ENCODE measurements at places on chromosomes 11 and 22.

DNA sequence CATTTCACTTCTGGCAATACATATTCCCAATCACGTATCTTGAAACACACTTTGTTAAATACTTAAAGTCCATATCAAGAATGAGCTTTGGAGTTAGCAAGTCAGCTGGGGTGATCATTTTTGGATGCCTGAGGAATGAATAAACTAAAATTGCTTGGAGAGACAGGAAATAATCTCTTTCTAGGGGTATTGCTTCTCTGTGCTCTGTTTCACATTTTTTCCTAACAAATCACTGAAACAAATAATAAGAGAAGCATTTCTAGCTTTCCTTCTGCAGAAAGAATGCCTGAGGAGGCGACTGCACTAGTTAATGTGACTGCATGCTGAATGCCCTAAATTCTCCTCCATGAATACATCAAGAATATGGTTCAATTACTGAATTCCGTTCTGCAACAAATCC is 541.4 kb upstream of the CCDC90B start:
- no peak for DNase-seq

GRCh38 chr11:1569251-1569780 is 2.8 kb downstream of the DUSP8 start:
- no peak for DNase-seq

DNA sequence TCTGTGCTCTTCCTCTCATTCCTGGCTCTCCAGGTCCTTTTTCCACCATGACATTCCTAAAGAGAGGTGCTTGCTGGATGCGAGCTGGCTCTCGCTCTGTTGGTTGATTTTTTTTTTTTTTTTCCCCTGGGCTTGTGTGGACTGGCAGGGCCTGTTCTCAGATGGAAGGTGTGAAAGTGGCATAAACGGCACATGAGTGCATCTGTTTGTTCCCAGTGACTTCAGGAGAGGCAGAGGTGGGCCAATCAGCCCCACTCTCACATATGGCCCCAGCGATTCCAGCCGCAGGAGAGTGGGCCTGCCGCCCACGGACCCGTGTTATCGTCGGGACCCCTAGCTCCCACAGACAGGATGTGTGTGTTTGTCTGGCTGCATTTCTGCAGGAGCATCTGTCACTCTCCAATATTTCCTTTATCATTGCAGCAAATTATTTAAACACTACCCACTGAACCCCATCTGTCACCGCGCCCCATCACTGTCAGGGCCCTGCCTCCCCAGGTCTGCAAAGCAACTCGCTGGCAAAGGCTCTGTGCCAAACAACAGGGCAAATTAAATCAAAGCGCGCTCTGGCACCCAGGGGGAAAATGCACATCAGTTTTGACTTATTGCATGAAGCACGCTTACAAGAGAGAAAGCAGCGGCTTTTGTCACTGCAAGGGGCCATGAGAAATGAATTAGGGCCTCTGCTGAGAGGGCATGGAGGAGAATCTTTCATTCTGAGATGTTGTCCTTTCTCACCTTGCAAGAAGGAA is 886.3 kb downstream of the NTM start:
- DNase-seq = no peak

DNA sequence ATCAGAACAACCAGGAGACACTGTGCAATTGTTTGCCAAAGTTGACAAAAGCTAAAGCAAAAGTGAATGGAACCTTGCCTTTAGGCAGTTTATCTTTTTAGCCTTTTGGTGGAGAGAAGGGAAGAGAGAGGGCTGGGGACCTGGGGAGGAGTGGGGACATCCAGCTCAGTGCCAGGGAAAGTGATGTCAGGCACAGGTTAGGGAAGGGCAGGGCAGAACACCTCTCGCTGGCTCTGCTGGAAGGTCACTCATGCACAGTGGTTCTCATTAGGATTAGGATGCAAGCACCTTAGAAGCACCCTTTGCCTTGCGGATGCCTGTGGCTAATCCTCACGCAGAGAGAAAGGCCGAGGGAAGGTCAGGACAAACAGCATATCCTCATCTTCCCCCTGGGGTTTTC is 14.3 kb upstream of the LINC01488 start:
- DNase-seq = no peak

DNA sequence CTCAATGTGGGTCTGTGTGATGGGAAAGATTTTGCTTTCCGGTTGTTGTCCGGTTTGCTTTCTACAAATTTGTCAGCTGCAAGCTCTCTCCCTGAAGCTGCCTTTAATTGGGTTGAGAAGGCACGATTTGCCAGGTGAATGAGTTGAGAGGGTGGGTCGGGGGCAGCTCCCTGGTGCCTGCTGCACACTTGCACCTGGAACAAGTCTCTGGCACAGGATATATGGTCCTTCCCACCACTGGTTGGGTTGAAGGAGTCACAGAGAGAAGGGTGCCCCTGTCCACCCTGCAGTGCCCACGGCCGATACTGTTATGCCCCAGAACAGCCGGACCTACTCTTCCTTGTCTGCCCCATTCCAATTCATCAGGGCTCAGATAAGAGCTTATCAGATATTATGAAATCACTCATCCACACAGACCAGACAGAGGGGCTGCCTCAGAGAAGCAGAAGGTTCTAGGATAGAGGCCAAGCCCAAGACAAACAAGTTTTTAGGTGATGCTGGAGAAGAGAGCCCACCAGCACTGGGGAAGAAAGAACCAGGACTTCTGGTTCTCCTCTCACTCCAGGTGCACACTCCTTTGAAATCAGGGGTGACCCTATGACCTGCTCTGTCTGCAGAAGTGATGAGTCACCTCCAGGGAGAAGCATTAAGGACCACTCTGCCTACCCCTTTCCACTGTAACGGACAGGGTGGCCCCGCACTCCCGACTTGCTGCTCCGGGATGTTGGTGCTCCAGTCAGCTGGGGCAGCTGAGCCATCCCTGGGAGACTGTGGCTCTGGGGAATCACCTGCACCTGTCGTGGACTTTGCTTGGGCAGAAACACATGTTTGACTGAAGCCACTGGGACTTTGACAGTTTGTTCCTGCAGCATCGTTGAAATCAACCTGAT is 45.3 kb downstream of the RTL6 start:
- no peak for DNase-seq

DNA sequence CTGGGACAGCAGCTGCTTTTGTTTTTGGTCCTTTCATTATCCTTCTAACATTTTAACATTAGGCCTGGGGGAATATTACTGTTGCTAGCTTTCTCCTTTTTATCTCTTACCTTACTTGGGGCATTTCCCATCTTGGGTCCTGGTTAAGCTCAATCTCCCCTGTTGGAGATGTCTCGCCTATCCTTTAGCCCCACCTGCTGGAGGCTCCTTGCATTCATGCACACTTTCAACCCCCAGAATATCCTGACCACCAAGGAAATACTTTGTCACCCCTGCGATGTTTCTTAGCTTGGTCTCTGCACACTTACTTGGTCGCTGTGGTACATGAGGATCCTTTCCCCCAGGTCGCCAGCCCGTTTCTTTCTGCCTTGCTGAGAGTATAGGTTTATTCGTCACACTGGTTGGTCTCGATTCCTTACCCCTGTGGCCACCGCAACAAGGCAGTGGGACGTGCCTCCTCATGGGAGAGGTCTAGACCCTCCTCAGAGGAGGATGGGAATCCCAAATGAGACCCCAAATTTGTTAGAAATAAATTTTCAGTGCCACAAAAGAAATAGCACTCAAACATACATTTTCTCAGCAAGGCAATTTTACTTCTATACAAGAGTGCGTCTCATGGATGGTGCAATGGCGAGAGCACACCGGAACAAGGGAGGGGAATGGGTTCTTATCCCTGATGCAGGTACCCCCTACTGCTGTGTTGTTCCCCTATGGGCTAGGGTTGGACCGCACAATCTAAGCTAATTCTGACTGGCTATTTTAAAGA is 5.4 kb upstream of the TXN2 start:
- no peak for DNase-seq

DNA sequence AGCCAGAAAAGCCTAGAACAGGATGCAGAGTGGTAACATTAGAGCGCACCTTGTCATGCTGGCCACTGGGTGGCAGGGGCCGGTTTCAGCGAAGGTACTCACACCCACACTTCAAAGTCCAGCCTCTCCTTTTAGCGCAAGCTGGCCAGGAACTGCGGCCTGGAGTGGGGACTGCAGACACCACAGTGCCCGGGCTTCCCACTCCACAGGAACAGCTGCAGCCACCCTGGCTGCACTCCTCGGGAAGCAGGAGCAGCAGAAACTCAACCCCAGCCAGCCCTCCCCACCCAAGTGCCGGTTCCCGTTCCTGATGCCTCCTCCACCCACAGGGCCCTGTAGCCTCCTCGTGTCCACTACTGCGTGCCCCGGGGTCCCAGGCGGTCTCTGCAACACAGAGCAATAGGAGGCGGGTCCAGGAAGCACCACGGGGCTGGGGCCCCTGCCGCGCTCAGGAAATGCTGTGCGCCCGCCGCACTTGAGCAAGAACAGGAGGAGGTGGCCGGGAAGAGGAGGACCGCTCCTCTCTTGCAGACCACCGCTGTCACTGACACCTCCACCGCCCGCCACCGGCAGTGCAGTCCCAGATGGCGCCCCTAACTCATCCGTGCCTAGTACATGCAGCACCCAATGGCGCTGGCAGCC is 2.2 kb downstream of the RFPL2 start:
- no peak for DNase-seq

GRCh38 chr11:96817482-96818399 is 427.9 kb downstream of the JRKL start:
- DNase-seq = no peak

DNA sequence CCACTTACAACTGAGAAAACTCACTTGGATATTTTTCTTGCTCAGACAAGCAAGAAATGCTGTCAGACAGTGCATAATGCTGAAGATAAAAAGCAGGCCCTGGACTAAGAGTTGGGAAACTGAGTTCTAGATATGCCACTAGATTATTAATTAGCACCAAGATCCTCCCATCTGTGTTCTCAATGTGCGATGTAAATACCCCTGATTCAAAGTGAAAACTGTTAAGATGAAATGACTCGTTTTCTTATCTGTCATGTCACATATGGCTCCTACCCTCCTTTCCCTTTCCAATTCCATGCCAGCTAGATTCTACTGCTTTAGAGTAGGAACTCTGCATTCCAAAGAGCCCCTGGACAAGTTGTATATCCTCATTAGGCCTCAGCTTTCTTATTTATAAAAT is 88.9 kb upstream of the CLNS1A start:
- DNase-seq = no peak

GRCh38 chr11:22787551-22788162 is 41.9 kb downstream of the SVIP start:
- DNase-seq = no peak

DNA sequence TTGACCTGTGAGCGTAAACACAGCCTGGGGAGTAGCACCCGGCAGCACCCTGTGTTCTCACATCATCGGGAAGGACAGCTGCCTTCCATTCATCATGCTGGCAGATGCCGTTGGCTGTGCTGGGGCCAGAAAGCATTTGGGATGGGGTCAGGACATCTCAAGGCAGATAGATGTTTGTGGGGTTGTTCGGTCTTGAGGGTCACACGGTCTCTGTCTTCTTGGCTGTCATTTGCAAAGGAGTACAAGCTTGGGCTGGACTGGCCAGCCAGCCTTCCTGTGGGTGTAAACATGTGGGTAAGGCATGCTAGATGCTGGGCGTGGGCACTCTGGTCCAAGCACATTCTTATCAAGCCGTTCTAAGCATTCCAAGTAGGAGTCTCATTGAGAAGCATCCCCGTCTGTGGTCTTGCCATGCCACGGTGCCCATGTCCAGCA is 81.4 kb downstream of the TBC1D22A start:
- DNase-seq = no peak

All from amygdala (tissue), 56 donors.